NB4 (cell line): ENCODE measurements at places on chromosomes 2 and 18.

DNA sequence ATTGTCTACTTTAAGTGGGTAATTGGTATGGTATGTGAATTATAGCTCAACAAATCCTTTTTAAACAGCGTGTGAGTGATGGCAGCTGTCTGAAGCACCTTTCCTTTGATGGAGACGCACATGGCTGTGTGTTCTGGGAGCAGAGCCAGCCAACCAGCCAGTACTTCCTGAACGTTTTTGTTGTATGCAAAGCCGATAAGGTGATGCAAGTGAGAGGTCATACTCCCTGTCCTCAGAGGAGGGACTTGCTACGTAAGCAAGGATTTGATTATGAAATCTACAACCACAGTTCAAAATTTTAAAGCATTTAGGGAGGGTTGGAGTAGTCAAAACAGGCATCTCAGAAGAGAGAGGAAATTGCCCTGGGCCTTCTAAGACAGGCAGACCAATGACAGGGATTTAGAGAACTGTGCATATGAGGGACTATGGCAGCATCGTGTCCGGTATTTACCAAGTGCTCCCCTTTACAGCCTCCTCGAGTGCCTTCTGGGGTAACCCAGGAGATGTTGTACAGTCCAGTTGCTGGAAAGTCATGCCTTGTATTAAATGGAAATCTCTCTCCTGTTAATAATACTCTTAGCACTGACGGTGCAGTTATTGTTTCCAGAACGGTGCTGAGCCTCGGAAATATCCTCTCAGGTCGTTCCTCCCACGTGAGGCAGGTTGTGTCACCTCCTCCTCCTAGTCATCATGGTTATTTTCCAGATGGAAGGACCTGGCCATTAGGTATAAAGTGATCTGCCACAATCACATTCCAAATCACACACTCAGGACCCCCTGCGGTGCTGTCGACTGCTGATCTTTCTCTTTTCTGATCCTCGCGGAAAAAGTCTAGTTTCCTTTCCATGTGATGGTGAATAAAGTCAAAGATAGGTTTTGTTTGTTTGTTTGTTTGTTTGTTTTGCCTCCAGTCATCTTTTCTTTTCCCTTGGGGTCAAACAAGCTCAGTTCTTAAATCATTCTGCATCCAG, 28.4 kb downstream of the ARHGEF4 start:
- DNase-seq = peak; percentile 96

- DNase-seq = peak; percentile 79
Measured at GRCh38 chr2:231168460-231169139, 29.8 kb upstream of the ARMC9 start.

DNA sequence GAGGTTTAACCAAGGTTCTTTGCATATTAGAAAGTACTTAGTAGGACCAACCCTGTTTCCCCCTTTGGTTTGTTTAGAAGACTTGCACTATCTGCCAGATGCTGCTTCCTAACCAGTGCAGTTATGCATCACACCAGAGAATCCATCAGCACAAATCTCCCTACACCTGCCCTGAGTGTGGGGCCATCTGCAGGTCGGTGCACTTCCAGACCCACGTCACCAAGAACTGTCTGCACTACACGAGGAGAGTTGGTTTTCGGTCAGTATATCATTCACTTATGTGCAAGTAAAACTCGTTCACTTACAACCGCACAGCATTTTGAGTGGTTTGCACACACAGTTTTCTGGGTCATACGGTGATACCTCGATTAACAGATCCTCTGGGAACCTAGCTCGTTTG, 69.7 kb downstream of the ZNF532 start:
- DNase-seq = no peak

GRCh38 chr2:239747274-239747673, 277.9 kb downstream of the NDUFA10 start:
- peak; percentile 51 for DNase-seq

- no peak for DNase-seq
Measured at GRCh38 chr18:29084120-29084519, 907.2 kb upstream of the CDH2 start.

DNA sequence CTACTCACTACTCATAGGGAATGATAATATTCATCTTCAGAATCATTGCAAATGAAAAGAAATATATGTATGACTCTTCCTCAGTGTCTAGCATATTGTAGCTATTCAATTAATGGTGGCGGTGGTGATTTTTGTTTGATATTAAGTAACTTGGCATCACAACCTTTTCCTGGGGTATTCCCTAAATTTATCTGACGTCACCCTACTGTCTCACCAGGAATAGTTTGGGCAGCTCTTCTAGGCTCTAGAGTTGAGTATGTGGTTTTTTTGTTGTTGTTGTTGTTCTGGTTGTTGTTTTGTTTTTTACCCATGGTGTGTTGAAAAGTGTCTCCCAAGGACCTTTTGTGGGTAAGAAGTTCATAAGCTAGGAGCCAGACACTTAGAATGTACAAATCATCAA, 1320.3 kb upstream of the LRRTM1 start:
- no peak for DNase-seq

GRCh38 chr2:239075918-239076758, 228.3 kb downstream of the TWIST2 start:
- no peak for DNase-seq

DNA sequence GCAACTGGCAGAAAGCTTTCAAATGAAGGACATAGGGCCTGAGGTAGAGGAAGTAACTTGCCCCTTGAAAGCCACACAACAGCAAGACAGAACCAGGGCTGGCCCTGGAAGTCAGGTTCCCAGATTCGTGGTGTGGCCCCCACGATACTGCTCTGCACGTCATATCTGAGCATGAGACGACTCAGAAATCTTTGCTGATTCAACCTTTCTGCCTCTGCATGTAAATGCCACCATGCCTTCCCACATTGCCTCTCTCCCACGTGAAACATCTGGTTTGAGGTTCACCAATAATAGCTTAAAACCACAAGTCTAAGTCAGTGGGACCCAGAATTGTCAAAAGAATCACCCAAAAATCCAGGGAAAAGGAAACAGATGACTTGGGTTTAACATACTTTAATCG, 214.0 kb upstream of the TRIB2 start:
- DNase-seq = peak; percentile 74

DNA sequence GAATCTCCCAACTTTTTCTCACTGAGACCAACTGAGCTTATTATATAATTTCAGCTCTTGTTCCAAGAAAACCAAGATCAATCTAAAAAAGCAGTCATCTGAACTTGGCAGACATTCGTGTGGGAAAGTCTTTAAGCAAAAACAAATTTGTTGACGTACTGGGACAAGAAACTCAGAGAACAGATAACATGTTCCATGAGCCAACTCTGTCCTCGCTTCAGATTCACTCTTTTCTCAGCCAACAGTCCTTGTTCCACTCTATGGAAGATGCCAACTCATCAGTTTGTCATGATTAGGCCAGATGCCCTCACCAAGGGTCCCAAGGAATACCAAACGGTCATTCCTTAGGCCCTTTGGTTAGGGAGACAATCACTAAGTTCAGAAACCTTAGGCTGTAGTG, 224.2 kb upstream of the CTAGE1 start:
- no peak for DNase-seq

DNA sequence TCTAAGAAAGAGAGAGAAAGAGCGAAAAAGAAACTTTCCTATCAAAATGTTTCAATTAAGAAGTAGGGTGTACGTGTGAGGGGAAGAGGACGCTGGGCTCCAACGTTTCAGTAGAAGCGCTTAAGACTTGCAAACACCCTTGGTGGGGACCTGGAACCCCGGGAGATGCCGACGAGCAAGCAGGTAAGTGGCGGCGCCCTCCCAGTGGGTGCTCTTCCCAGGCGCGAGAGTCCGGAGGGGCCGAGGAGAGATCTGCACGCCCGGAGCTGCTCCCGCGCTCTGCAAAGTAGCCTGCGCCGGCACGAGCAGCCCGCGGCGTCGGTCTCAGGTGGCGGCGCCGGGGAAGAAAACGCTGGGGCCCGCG, 678 bp upstream of the OTX1 start:
- DNase-seq = no peak

GRCh38 chr2:37839991-37840390, 85.1 kb upstream of the RMDN2 start:
- no peak for DNase-seq

GRCh38 chr2:161100211-161100895, 59.9 kb upstream of the TANK start:
- DNase-seq = no peak

DNA sequence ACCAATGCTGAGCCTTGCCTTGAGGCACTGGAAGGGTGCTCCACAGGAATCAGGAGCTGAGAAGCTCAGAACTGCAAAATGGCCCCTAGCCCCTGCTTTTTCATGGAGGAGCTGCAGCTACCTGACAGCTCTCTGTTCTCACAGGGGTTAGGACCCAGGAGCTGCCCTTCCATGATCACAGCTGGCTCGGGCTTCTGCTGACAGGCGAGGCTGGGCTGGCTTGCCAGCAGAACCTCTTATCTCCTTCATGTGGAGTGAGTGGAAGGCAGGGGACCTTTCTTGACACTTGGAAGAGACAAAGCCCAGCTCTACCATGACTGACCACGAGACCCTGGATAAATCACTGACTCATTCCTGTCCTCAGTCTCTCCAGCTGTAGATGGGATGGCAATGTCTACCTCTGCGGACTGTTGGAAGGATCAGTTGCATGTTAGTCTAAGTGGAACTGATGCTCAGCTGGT, 113.4 kb downstream of the CAPN13 start:
- no peak for DNase-seq

- DNase-seq = no peak
Measured at GRCh38 chr2:124993809-124994208, 968.7 kb downstream of the CNTNAP5 start.

DNA sequence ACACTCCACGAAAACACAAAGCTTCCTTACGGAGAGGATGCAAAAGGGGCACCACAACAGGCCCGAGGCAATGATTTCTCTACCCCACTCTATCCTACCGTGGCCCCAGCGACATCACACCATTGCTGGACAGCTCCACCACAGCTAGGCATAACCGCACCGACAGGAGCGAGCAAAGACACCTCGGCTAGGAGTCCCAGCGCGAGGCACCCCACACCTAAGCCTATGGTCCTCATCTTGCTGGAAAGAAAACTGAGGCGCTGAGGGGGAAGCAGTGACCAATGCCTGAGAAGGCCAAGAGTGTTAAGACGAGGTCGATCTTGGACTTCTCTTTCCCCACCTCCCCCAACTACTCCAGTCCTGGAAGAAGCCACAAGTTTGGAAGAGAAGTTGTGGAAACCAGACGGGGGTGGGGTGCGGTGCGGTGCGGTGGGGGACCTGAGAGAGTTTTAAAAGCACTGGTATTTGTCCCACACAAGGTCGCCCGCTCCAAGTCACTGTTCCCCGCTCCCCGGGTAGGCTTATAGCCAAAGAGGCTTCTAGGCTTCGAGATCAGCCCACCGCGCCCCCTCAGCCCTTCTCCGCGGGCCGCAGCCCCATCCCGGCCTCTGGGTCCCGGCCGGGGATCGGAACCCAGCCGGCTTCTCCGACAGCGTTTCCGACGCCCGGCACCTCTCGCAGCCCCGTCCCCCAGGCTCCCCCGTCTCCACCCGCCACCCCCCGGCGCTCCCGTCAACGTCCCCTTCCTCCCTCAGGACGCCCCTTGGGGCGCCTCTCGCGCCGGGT, 766 bp downstream of the PDE6D start:
- DNase-seq = peak; percentile 69

- DNase-seq = no peak
Measured at GRCh38 chr2:74188018-74188601, 9.4 kb upstream of the MOB1A start.

GRCh38 chr2:236040600-236041328, 127.4 kb downstream of the GBX2 start:
- DNase-seq = no peak

DNA sequence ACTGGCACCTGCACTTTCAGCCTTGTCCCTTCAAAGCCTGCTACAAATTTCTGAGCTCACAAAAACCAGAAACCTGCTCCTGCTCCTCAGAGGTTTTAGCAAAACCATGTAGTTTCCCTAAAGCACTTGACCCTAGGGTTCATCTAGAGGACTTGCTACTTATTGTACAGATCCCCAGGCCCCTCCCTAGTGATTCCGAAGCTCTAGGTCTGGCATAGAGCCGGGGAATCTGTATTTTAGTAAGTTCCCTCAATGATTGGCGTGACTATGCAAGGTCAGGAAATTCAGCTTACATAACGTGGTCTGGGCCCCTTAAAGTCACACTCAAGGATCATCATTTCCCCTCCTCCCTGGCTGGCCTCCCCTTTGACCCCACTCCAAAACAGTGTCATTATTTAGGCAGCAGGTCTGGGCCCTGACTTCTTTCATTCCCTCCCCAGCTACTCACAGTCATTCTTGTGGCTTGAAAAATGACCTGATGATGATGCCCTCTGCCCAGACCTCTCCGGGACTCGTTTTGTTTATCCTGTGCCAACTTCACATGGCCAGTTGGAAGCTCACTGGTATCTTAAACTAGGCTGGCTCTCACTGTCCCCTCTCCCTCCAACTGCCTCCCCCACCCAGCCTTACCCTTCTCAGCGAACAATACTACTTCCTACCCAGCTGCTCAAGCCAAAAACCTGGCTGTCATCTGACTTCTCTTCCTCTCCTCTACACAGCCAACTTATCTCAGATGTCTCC, 36.0 kb downstream of the WDFY1 start:
- DNase-seq = no peak

GRCh38 chr2:173584676-173585458, 230.2 kb downstream of the CDCA7 start:
- DNase-seq = peak; percentile 28

- no peak for DNase-seq
Measured at GRCh38 chr2:238920601-238921001, 72.7 kb downstream of the TWIST2 start.

- no peak for DNase-seq
Measured at GRCh38 chr18:69840445-69840844, 107.2 kb downstream of the CD226 start.

GRCh38 chr2:86221066-86221684, 21.9 kb downstream of the MRPL35 start:
- DNase-seq = peak; percentile 71

DNA sequence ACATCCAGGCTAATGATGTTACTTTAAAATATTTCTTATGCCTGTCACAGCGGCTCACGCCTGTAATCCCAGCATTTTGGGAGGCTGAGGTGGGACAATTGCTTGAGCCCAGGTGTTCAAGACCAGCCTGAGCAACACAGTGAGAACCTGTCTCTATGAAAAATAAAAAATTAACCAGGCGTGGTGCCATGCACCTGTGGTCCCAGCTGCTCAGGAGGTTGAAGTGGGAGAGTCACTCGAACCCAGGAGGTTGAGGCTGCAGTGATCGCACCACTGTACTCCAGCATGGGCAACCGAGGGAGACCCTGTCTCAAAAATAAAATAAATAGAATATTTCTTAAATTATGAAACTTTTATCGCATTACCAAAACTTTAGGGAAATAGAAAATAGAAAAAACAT, 28.1 kb upstream of the ACTR3 start:
- no peak for DNase-seq
